ENCODE measurements at places on chromosomes 3 and 15. TPM values are rescaled to one million over a fixed set of nuclear protein-coding genes. Genes with fewer than 3 reads are reported as not detected.

AP3B2 gene
- total RNA-seq, result 0.29 TPM

NPAP1 gene
- total RNA-seq, result not detected

ERC2 gene
- not detected for total RNA-seq

SOX14 gene
- not detected for total RNA-seq

LOXL1 gene
- 92.8 TPM for total RNA-seq

GOLGA6B gene
- total RNA-seq, result not detected

TMC3 gene
- not detected for total RNA-seq

CCDC54 gene
- total RNA-seq, result not detected

RBP2 gene
- total RNA-seq, result not detected

DAPK2 gene
- total RNA-seq, result 1.5 TPM

SLC38A3 gene
- not detected for total RNA-seq

GABPB1 gene
- total RNA-seq, result 60.7 TPM

GNAT1 gene
- not detected for total RNA-seq

TWF2 gene
- total RNA-seq, result 94.6 TPM

CYP11A1 gene
- total RNA-seq, result not detected

XCR1 gene
- not detected for total RNA-seq

SERPINI2 gene
- total RNA-seq, result not detected

PLS1 gene
- 6.6 TPM for total RNA-seq

KNG1 gene
- total RNA-seq, result not detected

NUP210 gene
- total RNA-seq, result 16.3 TPM

DVL3 gene
- total RNA-seq, result 38.3 TPM

AGTR1 gene
- not detected for total RNA-seq

TLR9 gene
- not detected for total RNA-seq

SERINC4 gene
- not detected for total RNA-seq

SV2B gene
- not detected for total RNA-seq

UBL7 gene
- 102 TPM for total RNA-seq

PIGX gene
- 66.8 TPM for total RNA-seq

SPATA12 gene
- 1.9 TPM for total RNA-seq

GOLGA8O gene
- not detected for total RNA-seq

BDH1 gene
- not detected for total RNA-seq

ASTE1 gene
- total RNA-seq, result 5.0 TPM

C3orf52 gene
- total RNA-seq, result 9.4 TPM

TERB2 gene
- total RNA-seq, result not detected

CAMKV gene
- total RNA-seq, result not detected

WDR72 gene
- not detected for total RNA-seq

FAM3D gene
- total RNA-seq, result not detected

CSK gene
- 29.8 TPM for total RNA-seq

LRTM1 gene
- total RNA-seq, result not detected

ZNF654 gene
- total RNA-seq, result 11.1 TPM

PFN2 gene
- total RNA-seq, result 283 TPM

GPR149 gene
- total RNA-seq, result not detected

LDHAL6B gene
- not detected for total RNA-seq

SLC24A5 gene
- not detected for total RNA-seq

MKRN3 gene
- total RNA-seq, result 11.1 TPM

TIMP4 gene
- total RNA-seq, result 6.1 TPM

DNASE1L3 gene
- not detected for total RNA-seq

All from A172 (cell line).